ENCODE measurements at places on chromosomes 12 and 14.

DNA sequence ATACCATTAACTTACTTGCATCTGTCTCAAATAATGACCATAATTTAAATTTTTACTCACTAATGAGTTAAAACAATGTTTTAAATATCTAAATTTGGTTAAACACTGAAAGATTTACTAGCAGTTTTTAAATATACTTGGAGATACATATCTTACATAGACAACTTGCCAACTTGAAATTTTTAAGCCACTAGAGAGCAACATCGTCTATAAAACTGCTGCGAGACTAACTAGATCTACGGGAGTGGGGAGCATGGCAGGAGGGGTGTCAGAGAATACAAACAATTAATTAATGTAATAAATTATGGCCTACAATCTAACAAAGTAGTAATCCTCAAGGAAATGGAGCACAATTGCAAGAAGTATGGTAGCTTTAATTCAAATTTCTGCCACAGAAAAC lies 120.4 kb downstream of the LRRIQ1 start:
- DNase-seq: no peak

DNA sequence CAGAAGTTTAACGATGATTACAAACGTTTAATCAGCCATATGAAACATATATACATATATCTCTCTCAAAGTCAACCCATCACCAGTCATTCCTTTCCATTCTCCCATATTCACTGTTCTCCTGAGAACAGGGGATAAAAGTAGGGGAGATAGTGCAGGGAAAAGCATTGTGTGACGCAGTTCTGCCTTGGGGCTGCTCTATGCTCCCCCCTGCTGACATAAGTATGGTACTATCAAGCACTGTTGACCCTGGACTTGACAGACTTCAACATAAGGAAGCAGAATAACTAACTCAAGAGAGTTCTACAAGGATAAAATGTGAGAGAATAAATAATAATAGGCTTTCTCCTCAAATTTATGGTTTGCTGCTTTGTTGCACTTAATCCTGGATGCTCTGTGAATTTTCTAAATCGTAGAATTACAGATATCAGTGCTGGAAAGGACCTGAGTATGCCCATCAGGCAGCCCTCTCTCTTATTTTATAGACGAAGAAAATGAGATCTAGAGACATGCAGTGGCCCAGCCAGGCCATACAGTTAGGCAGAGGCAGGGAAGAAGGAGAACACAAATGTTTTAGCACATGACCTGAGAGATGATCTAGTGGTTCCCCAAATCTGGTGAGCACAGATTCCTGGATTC lies 87.2 kb downstream of the SCN8A start:
- no peak for DNase-seq

- DNase-seq: no peak
Observed at GRCh38 chr12:104526320-104526719, 69.6 kb downstream of the CHST11 start.

DNA sequence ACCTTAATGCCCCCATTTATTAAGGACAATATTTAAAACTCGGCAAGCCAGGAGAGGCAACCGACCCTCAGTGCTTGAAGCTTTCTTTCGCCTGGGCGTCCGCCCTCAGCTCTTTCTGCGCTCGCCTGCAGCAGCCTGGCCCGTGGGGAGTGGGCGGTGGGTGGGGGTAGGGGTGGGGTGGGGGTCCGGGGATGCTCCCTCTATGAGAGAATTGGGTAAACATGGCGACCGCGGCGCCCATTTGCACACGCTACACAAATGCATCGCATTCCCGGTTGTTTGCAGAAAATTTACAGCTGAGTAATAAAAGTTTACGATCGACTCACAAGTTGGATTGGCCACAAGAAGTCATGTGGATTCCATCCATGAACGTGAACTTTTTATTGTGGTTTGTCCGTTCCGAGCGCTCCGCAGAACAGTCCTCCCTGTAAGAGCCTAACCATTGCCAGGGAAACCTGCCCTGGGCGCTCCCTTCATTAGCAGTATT lies 7.7 kb downstream of the HOXC8 start:
- no peak for DNase-seq

- DNase-seq: no peak
Observed at GRCh38 chr14:89992273-89992672, 36.5 kb downstream of the TDP1 start.

GRCh38 chr14:63248211-63248610 lies 44.0 kb downstream of the RHOJ start:
- no peak for DNase-seq

DNA sequence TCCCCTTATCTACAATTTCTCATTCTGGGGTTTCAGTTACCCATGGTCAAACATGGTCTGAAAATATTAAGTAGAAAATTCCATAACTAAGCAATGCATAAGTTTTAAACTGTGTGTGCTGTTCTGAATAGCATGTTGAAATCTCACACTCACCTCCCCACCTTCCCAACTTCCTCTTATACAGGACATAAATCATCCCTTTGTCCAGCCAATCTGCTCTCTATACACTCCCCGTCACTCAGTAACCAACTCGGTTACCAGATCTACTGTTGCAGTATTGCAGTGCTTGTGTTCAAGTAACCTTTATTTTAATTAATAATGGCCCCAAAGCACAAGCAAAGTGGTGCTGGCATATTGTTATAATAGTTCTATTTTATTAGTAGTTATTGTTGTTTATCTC lies 420.5 kb downstream of the GXYLT1 start:
- DNase-seq: no peak
